ENCODE measurements at places on chromosomes 16 and 17. TPM values are rescaled to one million over a fixed set of nuclear protein-coding genes. Genes with fewer than 3 reads are reported as not detected.

GRCh38 chr17:68870976-68871375, 84.2 kb downstream of the ABCA8 start:
- H3K4me3 ChIP-seq = no peak overlapping the region
- H3K36me3 ChIP-seq = no peaks in the 10 kb centered on the region
- no peak overlapping the region for H3K27ac ChIP-seq

- no peaks in the 10 kb centered on the region for H3K36me3 ChIP-seq
- H3K27me3 ChIP-seq = no peaks in the 10 kb centered on the region
- no peak overlapping the region for H3K27ac ChIP-seq
- H3K4me3 ChIP-seq = no peak overlapping the region
Measured at GRCh38 chr16:1245452-1246020, 5.0 kb downstream of the TPSAB1 start.

GRCh38 chr16:49701065-49701685, 154.7 kb downstream of the ZNF423 start:
- peak overlapping the region; percentile 39 for H3K4me3 ChIP-seq
- H3K27me3 ChIP-seq = no peaks in the 10 kb centered on the region
- peaks cover 25% of the 10 kb centered on the region for H3K4me1 ChIP-seq
- no peak for DNase-seq

GRCh38 chr17:75124819-75125162, 6.8 kb downstream of the NT5C start:
- H3K4me1 ChIP-seq = no peaks in the 10 kb centered on the region
- DNase-seq = no peak
- no peak overlapping the region for H3K4me3 ChIP-seq
- no peak overlapping the region for H3K27ac ChIP-seq

- no peaks in the 10 kb centered on the region for H3K4me1 ChIP-seq
- no peak for DNase-seq
- H3K36me3 ChIP-seq = no peaks in the 10 kb centered on the region
- no peak overlapping the region for H3K27ac ChIP-seq
- H3K27me3 ChIP-seq = no peaks in the 10 kb centered on the region
Measured at GRCh38 chr17:40378966-40379365, 14.4 kb upstream of the GJD3 start.

The SCGB1C2 gene
- not detected for total RNA-seq

The SULT1A2 gene
- 4.3 TPM for total RNA-seq

DNA sequence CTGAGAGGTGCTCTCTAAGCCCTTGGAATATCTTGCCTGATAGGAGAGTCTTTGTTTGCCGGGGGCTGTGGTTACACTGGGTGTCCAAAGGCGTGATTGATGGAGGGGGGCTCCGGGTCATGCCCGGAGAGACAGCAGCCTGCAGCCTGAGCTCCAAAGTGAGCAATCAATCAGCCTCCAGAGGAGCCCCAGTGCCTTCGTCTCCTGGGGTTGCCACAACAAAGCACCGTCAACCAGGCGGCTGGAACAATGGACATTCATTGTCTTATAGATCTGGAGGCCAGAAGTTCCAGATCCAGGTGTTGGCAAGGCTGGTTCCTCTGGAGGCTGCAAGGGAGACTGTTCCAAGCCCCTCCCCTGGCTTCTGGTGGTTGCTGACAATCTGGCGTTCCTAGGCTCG, 24.0 kb upstream of the GINS2 start:
- no peak overlapping the region for H3K4me3 ChIP-seq
- H3K27ac ChIP-seq = no peak overlapping the region
- H3K36me3 ChIP-seq = no peaks in the 10 kb centered on the region

GRCh38 chr16:88772871-88773811, 11.9 kb downstream of the PIEZO1 start:
- DNase-seq = peak; percentile 26
- peak overlapping the region; percentile 51 for H3K27ac ChIP-seq
- H3K4me3 ChIP-seq = no peak overlapping the region
- no peaks in the 10 kb centered on the region for H3K27me3 ChIP-seq

- H3K4me1 ChIP-seq = no peaks in the 10 kb centered on the region
- no peaks in the 10 kb centered on the region for H3K27me3 ChIP-seq
- no peak overlapping the region for H3K4me3 ChIP-seq
- H3K36me3 ChIP-seq = no peaks in the 10 kb centered on the region
Measured at GRCh38 chr17:49472527-49472926, 22.6 kb upstream of the NGFR start.

DNA sequence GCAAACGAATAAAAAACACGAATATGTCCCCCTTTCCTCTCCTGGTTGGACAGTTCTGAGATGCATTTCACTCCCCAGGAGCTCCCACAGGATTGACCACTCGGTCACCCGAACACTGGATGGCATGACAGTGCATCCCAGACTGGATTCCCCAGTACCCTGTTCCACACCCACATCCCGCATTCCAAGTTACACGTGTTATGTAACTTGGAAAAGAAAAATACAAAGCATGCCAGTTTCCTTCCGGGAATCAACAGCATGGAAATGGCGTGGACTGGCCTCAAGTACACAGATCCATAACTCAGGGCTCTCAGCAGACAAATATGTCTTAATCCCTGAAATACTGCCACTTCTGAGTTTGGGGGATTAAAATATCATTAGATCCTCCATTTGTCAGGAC, 12.6 kb upstream of the KLHL36 start:
- H3K4me1 ChIP-seq = no peaks in the 10 kb centered on the region
- H3K4me3 ChIP-seq = no peak overlapping the region
- no peak for DNase-seq
- no peaks in the 10 kb centered on the region for H3K27me3 ChIP-seq
- H3K36me3 ChIP-seq = no peaks in the 10 kb centered on the region
- H3K27ac ChIP-seq = no peak overlapping the region

The RCVRN gene
- total RNA-seq = not detected

DNA sequence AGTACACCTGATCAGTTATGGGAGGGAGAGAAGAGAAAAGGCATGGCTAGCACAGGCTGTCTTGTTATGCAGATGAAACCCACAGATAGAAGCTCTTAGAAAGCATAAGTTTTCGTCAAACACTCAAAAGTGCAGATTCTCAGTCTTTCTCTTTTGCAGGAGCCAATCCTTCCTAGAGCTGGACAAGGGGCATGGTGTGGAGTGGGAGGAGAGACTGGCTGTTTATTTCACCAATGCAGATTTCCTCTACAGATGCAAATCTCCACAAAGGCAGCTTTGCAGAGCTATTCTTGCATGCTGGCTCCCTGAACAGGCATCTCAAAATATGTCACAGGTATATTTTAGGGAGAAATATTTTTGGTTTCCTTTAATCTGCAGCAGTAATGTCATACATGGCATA, 1400.7 kb downstream of the CDH8 start:
- DNase-seq = no peak
- H3K4me1 ChIP-seq = no peaks in the 10 kb centered on the region
- no peaks in the 10 kb centered on the region for H3K36me3 ChIP-seq
- no peaks in the 10 kb centered on the region for H3K27me3 ChIP-seq

The TBX4 gene
- not detected for total RNA-seq

- H3K4me1 ChIP-seq = peaks cover 81% of the 10 kb centered on the region
- H3K27ac ChIP-seq = peak overlapping the region; percentile 85
- H3K4me3 ChIP-seq = peak overlapping the region; percentile 4
- H3K36me3 ChIP-seq = peaks cover 20% of the 10 kb centered on the region
- peak; percentile 90 for DNase-seq
Measured at GRCh38 chr16:15807603-15808009, 49.2 kb downstream of the MYH11 start.

- H3K4me1 ChIP-seq = no peaks in the 10 kb centered on the region
- peaks cover 4% of the 10 kb centered on the region for H3K36me3 ChIP-seq
- H3K4me3 ChIP-seq = peak overlapping the region; percentile 71
Measured at GRCh38 chr16:29962344-29962994, 590 bp downstream of the TMEM219 start.

Measured in ascending aorta (tissue), 2 donors.